ENCODE measurements at places on chromosomes 2 and 18.

GRCh38 chr2:54657664-54658083 is 65.8 kb upstream of the EML6 start:
- DNase-seq = peak; percentile 80
- no peak overlapping the region for H3K4me3 ChIP-seq
- H3K4me1 ChIP-seq = peaks cover 4% of the 10 kb centered on the region
- H3K36me3 ChIP-seq = peaks cover 86% of the 10 kb centered on the region
- no peak overlapping the region for H3K27ac ChIP-seq
- H3K27me3 ChIP-seq = no peaks in the 10 kb centered on the region

GRCh38 chr2:237354892-237355291 is 59.1 kb downstream of the COL6A3 start:
- DNase-seq = no peak
- H3K4me1 ChIP-seq = no peaks in the 10 kb centered on the region
- H3K27me3 ChIP-seq = no peaks in the 10 kb centered on the region
- no peak overlapping the region for H3K27ac ChIP-seq

- H3K4me3 ChIP-seq = no peak overlapping the region
- DNase-seq = peak; percentile 80
- no peaks in the 10 kb centered on the region for H3K27me3 ChIP-seq
- no peak overlapping the region for H3K27ac ChIP-seq
Observed at GRCh38 chr2:46062637-46063412, 234.4 kb upstream of the EPAS1 start.

GRCh38 chr2:47072018-47072691 is 83.0 kb downstream of the STPG4 start:
- no peaks in the 10 kb centered on the region for H3K27me3 ChIP-seq
- peaks cover 60% of the 10 kb centered on the region for H3K4me1 ChIP-seq
- no peak overlapping the region for H3K4me3 ChIP-seq

DNA sequence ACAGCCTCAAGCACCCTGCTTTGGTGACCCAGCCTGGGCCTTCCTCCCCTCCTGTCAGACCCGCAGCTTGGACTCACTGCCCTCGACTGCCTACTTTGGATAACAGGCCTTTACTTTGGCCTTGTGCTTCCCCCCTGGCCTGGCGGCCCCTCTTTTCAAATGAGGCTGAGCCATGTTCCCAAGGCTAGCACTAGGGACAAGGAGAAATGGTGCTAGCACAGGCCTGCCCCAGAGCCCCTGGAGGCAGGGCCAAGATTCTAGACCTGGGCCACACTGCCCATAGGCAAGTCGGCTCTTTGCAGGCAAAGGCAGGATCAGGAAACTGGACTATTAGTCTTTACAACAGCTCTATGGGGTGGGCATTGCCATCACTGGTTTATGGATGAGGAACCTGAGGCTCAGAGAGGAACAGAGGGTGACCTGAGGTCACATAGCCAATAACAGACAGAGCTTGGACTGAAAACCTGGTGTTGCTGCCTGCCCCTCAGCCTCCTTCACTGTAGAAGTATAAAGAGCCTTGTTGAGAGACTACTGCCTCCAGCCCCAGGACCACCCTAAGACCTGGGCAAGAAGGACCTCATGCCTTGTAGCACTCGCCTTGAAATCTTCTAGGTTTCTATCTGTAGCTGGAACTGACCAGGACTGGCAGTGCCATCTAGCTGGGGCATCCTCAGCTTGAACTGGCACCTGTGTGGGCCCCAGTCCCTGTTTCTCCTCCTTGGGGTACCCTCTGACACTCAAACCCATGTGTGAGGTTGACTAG is 266.3 kb downstream of the DYSF start:
- H3K4me3 ChIP-seq = no peak overlapping the region
- no peak for DNase-seq
- no peaks in the 10 kb centered on the region for H3K36me3 ChIP-seq
- H3K27me3 ChIP-seq = no peaks in the 10 kb centered on the region

DNA sequence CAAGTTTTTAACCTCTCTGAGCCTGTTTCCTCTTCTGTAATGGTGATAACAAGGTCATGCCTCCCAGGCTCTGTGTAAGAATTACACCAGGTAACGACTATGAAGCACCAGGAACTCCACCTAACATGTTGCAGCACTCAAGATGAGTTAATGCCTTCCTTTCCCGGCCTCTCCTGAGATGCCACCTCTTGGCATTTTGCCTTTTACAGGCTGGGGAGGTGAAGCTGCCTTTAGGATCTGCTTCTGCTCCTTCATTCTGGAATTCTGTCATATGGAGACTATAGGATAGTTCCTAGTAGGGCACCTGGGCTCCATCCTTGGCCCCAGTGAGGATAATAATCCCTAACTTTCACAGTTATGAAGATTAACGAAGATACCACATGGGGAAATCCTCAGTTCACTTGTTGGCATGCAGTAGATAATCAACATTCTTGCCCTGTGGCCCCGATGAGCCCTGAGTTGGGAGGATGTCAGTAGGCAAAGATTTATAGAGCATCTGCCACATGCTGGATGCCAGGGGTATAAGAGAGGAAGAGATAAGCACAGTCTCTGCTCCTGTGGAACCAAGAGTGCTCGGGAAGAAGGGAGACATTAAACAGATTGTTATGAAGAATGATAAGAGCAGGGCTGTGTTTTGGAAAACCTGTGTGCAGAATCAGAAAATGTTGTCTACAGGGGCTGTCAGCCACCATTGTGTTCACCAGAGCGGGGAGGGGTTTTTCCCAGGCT is 43.9 kb upstream of the KCNF1 start:
- no peaks in the 10 kb centered on the region for H3K27me3 ChIP-seq
- no peaks in the 10 kb centered on the region for H3K36me3 ChIP-seq
- no peak overlapping the region for H3K4me3 ChIP-seq
- no peak for DNase-seq

- no peaks in the 10 kb centered on the region for H3K4me1 ChIP-seq
- no peaks in the 10 kb centered on the region for H3K27me3 ChIP-seq
- no peak overlapping the region for H3K4me3 ChIP-seq
- H3K27ac ChIP-seq = peak overlapping the region; percentile 22
- no peak for DNase-seq
- no peaks in the 10 kb centered on the region for H3K36me3 ChIP-seq
Observed at GRCh38 chr2:60385648-60386047, 167.8 kb downstream of the BCL11A start.

GRCh38 chr2:171858397-171858958 is 35.6 kb downstream of the SLC25A12 start:
- no peak overlapping the region for H3K27ac ChIP-seq
- no peaks in the 10 kb centered on the region for H3K4me1 ChIP-seq
- no peaks in the 10 kb centered on the region for H3K27me3 ChIP-seq
- DNase-seq = no peak
- H3K36me3 ChIP-seq = peaks cover 23% of the 10 kb centered on the region
- H3K4me3 ChIP-seq = no peak overlapping the region

DNA sequence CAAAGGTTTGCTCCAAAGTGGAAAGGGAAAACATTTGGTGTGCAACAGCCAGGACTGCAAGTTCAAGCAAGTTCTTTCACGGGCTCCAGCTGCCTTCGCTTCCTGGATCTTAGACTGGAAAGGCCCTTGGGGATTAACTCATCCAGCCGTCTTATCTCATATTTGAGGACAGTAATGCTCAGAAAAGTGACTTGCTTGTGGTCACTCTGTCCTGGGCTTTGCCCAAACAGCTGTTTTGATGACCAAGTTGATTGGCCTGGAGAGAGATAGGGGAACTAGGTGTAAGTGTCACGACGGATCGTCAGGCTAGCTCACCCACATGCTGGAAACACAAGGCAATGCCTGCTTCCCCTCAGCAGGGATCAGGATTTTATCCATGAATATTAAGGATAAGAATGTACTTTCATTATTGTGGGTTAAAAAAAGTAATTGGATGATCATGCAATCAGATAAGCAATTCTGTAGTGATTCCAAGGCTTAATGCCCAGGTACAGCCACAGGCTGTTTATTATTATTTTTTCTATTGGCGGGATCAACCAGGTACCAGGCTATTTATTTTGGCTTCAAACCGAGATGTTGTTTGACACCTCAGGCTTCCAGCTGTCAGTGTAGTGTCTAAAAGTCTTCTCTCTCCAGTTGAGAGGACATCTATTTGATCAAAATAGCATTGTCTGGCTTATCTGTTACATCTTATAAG is 162.5 kb upstream of the EPAS1 start:
- no peak overlapping the region for H3K27ac ChIP-seq
- DNase-seq = no peak
- H3K27me3 ChIP-seq = no peaks in the 10 kb centered on the region

All from spleen (tissue), 13 donors.